Kidney glomerular epithelial cell (primary cell): ENCODE measurements at places on chromosomes 11 and 22.

- DNase-seq: no peak
Measured at GRCh38 chr11:36567694-36568093, at the start of gene RAG1. RAG1 (plus strand) TSS chr11:36568007; CDS start chr11:36573305, 5,298 bp downstream.

DNA sequence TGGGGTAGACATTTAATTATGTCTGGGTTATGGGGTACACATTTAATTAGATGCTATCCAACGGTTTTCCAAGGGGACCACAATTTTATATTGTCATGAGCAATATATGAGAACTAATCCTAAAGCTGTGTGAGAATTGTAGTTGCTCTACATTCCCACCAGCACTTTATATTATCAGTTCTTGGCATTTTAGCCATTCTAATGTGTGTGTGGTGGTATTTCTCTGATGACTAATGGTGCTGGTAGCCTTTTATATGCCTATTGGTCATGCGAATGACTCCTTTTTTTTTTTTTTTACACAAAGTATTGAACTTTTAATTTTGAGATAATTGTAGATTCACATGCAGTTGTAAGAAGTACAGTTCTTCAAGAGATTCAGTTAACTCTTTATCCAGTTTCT lies 26.2 kb downstream of the TMEM135 start:
- no peak for DNase-seq

DNA sequence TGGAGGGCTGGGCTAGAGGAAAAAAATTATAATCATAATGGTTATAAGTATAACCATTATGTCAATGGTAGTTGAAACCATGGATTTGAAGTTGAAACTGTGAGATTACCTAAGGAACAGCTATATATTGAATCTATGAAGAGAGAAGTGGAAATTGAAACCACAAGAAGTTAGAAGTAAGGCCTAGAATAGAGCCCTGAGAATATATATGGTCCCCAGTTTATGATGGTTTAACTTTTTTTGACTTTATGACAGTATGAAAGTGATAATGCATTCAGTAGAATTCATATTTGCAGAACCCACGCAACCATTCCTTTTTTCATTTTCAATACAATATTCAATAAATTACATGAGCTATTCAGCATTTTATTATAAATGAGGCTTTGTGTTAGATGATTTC lies 15.0 kb downstream of the AASDHPPT start:
- DNase-seq: no peak

GRCh38 chr11:107263844-107264563 lies 193.6 kb downstream of the CWF19L2 start:
- no peak for DNase-seq

DNA sequence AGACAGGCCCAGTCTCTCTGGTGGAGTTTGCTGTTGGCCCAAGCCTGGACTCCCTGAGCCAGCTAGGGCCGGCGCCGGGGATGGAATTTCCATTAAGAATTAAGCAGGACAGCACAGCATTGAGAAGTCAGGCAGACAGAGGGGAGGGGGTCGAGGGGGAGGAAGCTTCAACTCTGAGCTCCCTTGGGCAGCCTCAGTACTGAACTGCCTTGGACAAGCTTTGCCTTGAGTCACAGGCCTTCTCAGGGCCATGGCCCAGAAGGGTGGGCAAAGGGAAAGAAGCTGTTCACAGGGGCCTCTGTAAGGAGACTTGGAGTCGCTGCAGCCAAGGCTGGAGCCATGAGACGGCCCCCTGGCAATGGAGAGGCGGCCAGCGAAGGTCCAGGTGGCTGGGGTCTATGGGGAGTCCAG lies 2.6 kb upstream of the INSC start:
- no peak for DNase-seq

DNA sequence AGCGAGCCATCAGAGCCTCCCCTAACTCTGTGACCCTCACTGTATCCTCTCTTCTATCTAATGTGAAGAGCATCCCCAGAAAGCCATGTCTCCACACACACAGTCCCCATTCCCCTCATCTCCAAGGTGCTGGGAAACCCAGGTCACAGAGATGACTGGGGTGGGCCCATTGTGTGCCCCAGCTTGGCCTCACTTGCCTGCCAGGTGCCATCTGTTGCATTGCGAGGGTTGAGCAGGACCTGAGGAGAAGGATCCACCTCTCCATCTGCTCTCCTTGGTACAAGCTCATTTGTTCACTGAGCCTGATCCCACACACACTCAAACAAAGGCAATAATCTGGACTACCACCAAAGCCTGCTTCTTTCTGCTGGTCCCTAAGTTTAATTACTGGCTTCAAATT lies 118.8 kb downstream of the SPATA19 start:
- DNase-seq: no peak

DNA sequence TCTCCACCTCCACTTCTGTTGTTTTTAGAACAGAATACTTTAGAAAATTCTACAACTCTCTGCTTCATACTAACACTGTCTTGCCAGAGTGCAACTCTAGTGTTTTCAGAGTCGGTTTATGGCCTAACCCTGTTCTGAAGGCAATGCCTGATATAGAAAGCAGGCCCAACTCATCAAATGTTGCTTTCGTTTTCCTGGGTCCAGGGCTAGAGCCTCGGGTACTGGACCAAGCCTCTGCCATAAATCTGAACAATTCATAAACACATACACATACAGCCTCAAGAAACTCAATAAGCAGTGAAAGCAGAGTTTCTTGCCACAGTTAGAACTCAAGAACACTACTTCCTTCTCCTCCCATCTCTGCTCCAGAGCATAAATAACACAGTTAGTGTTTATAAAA lies 9.8 kb downstream of the TMEM218 start:
- no peak for DNase-seq

- no peak for DNase-seq
Measured at GRCh38 chr11:72955466-72955865, 141.3 kb downstream of the ATG16L2 start.

DNA sequence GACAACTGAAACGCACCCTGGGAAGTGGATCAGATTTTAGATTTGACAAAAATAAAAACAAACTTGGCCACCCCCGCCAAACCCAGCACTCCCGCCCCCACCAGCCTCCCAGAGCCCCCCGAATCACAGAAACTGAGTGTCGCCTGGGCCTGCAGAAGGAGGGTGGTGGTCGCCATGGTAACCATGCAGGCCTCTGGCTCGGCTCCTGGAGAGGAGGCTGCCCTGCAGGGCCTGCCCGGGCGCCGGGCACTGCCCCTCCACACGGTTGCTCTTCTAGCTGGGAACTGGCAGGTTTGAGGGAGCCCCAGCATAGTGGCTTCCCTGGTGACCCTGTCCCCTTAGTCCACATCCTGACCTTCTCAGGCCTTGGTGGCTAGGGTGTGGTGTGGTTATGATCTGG lies 19.3 kb downstream of the CACNA1I start:
- DNase-seq: no peak
